ENCODE measurements at places on chromosomes 7 and 10. TPM values are rescaled to one million over a fixed set of nuclear protein-coding genes. Genes with fewer than 3 reads are reported as not detected.

The PNLIPRP1 gene
- total RNA-seq, result not detected

- no peak for DNase-seq
Observed at GRCh38 chr7:43890468-43890867, 15.9 kb downstream of the URGCP start.

DNA sequence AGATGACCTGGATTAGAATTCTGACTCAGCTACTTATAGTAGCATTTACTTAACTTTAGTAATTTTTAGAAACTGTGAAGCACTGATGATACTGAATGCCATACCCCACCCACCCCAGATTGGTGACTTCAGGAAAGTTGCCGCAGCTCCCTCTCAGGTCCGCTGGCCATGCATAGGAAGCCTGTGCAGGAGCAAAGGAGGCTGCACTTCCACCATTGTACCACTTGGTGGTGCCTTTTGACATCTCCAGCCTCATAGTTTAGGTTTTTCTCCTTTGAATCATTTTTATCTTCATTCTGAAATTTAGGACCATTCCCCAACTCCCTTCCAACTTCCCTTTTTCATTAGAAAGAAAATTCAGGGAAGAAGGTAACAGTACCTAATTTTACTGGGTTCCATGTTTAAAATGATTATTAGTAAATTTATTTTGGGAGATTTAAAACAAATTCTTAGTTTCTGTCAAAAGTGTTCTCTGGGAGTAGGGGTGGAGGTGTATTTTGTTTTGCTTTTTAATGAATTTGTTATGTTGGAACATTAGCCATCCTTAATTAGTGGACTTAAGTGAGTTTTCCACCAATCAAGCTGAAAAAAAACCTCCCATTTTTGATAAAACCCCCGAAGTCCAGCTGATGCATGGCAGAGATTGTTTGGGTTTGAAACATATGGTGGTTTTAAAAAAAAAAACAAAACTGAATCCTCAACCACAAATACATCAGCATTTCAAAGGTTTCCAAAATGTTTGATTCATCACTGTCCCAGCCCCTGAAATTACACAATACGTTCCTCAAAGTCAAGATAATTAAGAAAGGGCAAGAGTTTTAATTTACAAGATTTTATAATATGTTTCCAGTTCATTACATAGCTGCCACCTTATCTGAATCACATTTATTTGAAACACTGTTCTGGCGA, 109.6 kb downstream of the WNT2 start:
- no peak for DNase-seq

The SPDYE11 gene
- total RNA-seq, result not detected

DNA sequence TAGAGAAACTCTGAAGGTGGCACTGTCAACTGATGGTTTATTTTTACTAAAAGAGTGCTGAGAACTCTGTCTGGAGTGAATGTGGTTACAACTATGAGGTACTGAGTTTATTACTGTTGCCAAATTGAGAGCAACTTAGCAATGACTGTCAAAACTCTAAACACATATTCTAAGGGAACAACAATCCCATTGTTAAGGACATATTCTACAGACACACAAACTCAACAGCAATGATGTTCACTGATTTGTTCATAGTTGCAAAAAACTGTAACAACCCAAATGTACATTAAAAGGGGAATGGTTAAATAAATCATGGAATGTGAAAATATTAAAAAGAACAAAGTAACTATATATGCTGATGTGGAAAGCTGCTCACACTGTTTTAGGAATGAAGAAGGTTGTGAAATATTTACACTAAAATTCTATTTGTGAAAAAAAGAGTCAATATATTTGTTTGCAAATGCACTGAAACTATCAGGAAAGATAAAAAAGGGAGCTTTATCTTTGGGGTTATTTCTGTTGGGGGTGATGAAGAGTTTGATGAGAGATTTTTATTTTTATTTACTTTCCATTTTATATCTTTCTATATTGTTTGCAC, 12.9 kb downstream of the PON2 start:
- DNase-seq, result no peak

DNA sequence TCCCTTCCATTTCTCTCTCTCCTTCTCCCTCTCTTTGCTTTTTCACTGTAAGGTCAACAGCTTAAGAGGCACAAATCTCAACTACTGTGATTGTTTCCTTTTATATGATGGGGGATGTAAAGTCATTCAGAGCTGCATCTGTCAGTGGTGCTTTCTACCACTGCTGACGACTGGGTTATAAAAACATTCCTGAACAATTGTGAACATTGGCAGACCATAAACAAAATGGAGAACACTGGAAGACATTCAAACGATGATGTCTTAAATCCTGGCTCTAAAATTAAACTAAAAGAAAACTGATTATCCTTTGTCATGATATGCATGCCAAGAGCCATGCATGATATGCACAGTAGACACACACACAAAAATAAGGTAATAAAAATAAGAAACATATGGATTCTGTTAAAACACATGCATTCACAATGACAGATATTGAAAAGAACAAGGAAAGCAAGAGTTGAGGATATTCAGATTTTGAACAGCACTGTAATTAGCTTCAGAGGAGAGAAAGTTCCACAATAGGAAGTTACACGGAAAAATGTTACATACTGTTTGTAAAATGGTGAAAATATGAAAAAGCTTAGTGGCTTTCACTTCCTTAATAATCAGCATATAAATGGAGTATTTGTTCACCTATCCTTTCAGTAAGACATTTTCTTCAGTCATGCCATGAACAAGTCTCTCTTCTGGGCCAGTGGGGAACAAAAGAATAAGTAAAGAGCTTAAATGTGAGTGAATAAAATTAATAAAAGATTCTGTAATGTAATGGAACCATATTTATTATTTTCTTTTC, 89.2 kb downstream of the RNLS start:
- DNase-seq, result no peak

DNA sequence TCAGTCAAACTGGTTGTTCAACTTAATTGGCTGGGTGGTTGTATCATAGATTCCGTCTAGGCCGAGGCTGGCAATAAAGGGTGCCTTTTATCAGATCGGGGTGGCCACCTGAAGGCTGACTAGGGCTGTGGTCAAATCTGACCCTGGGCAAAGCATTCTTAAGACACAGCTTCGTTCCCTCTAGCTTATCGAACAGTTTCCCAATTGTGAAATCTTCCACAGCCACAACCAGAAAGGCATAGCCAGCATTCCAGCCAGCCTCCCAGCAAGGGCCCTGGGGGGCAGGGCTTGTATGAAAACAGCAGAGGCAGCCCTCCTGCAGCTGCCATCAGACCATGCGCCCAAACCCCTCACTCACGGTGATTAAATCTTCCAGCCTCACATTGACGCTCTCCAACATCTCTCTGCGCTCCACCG, 42.5 kb upstream of the TMEM213 start:
- no peak for DNase-seq

DNA sequence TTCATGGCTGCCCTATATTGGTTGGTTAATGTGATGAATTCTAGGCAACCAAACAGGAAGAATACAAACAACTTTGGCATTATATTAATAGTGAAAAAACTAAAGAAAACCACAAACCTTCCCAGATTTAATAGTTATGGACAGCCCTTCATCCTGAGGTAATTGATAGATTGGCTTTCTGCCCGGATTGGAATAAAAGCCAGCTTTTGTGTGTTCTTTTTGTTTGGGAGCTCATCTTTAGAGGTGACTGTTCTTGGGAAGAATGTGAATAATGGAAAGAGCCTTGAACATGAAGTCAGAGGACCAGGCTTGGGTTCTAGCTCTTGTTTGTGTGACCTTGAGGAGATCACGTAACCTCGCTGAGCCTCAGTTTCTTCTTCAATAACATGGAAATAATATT, 92.3 kb downstream of the VTI1A start:
- DNase-seq, result no peak

DNA sequence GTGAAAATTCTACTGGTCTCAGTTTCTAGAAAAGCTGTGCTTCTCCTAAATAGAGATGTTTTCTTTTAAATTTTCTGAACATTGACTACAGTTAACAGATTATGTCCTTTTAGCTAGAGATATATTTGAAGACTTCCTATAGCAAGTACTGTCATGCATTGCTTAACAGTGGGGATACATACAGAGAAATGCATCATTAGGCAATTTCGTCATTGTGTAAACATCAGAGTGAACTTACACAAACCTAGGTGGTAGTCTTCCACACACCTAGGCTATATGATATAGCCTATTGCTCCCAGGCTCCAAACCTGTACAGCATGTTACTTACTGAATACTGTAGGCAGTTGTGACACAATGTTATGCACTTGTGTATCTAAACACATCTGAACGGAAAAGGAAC, 28.5 kb downstream of the PIK3CG start:
- no peak for DNase-seq

The ZNF804B gene
- total RNA-seq, result not detected

DNA sequence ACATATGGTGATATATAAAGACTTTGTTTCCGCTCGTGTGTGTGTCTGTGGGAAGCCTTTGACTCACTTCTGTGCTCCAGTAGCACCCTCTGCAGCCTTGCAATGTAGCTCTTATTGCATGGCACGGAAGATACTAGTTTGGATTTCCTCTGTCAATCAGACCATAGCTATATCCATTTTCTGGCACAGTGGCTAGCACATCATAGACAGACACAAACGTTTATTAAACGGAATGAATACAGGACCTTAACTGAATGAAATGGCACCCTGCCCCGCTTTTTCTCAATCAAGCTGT, 124.0 kb upstream of the PTPN20 start:
- DNase-seq, result peak; percentile 11

DNA sequence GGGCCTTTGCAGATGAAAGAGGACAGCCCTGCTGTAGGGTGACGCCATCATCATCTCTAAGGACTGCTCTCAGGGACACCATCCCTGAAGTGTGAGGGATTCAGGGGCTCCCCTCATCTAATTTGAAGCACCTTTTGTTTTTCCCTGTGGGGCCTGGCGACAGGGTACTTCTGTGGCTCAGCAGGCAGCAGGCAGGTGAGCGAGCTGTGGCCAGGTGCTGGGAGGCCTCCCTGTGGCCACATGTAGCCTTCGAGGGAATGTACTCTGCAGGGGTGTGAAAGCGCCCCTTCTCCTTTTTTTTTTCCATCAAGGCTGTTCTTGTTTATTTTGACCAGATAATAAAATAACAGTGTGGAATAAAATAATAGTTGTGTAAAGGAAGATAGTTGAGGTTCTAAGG, 118.2 kb upstream of the DPP6 start:
- DNase-seq, result no peak

The GALNT11 gene
- total RNA-seq, result 27.9 TPM

GRCh38 chr7:33108554-33109004, 625 bp downstream of the RP9 start:
- no peak for DNase-seq

DNA sequence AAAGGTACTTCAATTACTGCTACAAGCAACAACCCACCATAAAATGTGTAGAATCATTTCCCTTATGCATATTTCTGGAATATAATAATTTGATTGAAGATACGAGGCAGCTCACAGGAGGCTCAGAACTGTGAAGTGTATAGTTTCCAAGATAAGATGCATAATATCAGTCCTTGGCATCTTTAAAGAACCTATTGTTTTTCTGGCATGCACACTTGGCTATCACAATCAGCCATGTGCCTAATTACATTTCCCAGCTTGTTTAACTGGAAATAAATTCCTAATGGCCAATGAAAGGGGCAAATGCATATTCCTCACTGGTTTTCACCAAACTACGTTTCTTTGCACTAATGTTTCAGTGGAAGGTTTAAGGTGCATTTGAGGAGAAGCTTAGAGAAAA, 83.4 kb upstream of the LRRC18 start:
- no peak for DNase-seq

The RBP3 gene
- not detected for total RNA-seq

GRCh38 chr10:43436291-43437140, at the start of gene ZNF487:
TSS of gene ZNF487 (plus strand) at chr10:43437111. CDS start at chr10:43475814, 38,703 bp downstream.
- DNase-seq, result peak; percentile 90

The DGKI gene
- 0.40 TPM for total RNA-seq

- DNase-seq, result no peak
Observed at GRCh38 chr7:101550641-101551541, 78.2 kb downstream of the MYL10 start.

The NFE2L3 gene
- 2.7 TPM for total RNA-seq

The NKX1-2 gene
- total RNA-seq, result not detected

The ZNF488 gene
- 0.14 TPM for total RNA-seq

DNA sequence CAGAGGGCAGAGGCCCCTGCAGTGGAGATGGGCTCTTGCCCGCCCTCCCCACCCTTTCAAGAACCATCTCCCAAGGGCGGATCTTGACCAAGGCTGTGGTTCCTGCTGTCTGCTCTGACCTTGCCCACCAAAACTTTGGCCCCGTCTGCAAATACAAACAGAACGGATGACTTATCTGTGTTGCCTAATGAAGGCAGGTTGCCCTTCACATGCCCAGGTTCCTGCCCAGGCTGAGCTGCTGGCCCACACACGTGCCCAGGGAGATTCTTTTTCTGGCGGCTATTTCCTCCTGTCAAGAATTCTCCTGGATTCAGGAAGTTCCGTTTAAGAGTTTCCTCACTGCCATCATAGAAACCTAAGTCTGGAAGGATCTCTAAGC, 78.3 kb downstream of the PROSER2 start:
- DNase-seq, result no peak

GRCh38 chr7:608954-609353, 89.3 kb upstream of the PDGFA start:
- no peak for DNase-seq

The ZWINT gene
- 1.5 TPM for total RNA-seq

DNA sequence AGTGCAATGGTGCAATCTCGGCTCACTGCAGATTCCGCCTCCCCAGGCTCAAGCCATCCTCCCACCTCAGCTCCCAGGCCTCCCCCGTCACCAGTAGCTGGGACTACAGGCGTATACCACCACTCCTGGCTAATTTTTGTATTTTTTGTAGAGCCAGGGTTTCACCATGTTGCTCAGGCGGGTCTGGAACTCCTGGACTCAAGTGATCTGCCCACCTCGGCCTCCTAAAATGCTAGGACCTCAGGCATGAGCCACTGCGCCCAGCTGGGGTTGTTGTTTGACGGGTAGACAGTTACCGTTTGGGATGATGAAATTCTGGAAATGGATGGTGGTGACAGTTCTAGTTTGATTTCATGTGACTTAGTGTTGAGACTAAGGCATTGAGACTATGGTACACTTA, 15.3 kb downstream of the CALML3 start:
- DNase-seq, result peak; percentile 10

DNA sequence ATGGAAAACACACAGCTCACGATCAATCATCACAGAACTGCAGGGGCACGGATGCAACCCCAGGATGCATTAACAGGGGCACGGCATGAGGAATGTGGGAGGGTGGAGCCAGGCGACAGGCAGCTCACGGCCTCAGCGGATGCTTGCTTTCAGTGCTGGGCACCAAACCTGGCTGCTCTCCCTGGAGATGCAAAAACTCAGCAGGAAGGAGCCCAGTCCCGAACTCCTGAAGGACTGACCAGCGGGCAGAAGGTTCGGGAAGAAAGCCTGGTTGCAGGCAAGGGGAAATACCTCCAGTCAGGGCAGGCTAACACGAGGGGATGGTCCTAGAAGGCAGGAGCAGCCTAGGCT, 66.8 kb downstream of the CHST15 start:
- DNase-seq, result no peak

DNA sequence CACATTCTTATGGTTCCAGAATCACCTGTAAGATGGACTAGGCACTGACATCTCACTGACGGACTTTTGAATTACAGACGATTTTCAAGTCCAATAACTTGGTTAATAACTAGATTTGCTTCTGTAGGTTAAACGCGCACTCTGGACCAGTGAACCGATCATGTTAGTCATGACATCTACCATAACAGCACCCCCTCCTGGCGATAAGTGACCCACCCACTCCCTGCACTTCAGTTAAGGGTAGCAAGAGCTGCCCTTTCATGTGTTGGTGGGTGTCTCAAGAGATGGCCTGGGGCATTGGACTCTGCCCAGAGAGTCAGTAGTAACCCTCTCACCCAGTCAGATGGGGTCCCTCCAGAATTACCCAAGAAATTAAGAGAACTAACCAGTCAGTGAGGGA, 12.9 kb downstream of the GRM8 start:
- DNase-seq, result no peak

All from heart left ventricle (tissue), 16 donors.